CD4-positive, alpha-beta T cell treated with Interleukin-6 at 100 ng/mL for 8 hours (primary cell): ENCODE measurements at places on chromosomes 3 and 15.

DNA sequence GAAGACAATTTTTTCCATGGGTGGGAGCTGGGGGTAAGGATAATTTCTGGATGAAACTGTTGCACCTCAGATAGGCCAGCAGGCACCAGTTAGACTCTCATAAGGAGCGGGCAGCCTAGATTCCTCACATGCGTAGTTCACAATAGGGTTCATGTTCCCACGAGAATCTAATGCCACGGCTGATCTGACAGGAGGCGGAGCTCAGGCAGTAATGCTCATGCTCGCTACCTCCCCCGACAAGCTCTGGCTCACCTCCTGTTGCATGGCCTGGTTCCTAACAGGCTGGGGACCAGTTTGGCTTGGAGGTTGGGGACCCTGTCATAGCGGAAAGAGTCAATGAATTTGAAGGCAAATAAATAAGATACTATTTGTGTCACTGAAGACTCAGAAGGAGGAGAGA is 105.5 kb downstream of the PLD1 start:
- no peak for DNase-seq

- DNase-seq = no peak
Observed at GRCh38 chr3:175672119-175672689, 813.1 kb downstream of the NAALADL2 start.

DNA sequence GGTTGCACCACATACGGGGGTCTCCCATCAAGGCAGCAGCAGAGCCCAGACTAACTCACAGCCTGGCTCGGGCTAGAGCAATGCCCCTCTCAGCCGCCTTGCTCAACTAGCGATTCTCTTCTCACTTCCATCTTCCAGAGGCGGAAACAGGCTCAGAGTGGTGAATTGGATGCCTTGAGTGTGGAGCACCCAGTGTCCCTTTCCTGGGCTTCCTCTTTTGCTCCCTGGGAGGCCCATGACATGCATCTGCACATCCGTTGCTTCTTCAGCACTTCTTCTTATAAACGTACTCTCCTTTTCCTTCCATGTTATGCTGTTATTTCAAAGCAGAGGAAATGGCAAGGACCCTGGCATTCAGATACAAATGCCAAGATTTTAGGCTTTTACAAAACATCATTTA is 2.1 kb upstream of the IQSEC1 start:
- no peak for DNase-seq

- DNase-seq = no peak
Observed at GRCh38 chr15:70291305-70292075, 193.8 kb upstream of the TLE3 start.
